ENCODE measurements at places on chromosomes 11 and 22.

GRCh38 chr11:59551659-59552521, 40.6 kb downstream of the OR4D9 start:
- no peak for DNase-seq

GRCh38 chr11:46724088-46724487, 5.1 kb downstream of the F2 start:
- DNase-seq, result no peak

DNA sequence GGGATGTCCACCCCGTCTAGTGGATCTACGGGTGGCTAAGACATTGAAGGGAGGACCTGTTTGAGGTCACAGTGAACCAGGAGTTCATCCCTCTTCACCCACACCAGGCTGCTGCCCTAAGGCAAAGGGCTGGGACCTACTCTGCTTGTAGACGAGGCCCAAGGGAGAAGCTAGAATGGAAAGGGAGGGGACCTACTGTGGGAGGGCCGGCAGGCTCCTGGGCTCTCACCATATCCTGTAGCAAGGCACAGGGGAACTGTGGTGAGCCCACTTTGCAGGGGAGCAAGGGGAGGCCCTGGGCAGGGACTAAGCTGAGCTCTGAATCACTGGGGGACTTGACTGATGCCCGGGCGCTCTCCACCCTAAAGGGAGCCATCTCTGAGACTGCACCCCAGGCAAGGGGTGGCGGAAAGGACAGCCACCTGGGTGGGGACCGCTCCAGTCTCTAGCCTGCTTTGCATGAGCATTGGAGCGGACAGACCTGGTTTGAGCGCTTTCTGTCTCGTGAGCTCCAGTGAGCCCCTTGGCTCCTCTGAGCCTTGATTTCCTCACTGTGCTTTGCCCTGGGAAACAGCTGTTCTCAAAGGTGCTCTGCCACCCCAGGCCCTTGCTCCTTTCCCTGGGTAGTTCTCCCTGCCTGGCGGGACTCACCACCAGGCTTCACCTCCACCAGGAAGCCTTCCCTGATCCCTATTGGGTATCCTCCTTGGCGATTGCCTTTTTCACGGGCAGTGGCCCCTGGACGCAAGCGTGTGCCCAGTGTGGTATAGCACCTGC, 24.2 kb downstream of the PARVG start:
- no peak for DNase-seq

- DNase-seq, result no peak
Observed at GRCh38 chr11:71208011-71208774, 44.2 kb downstream of the SHANK2 start.

GRCh38 chr11:131428853-131429252, 58.4 kb downstream of the NTM start:
- no peak for DNase-seq

DNA sequence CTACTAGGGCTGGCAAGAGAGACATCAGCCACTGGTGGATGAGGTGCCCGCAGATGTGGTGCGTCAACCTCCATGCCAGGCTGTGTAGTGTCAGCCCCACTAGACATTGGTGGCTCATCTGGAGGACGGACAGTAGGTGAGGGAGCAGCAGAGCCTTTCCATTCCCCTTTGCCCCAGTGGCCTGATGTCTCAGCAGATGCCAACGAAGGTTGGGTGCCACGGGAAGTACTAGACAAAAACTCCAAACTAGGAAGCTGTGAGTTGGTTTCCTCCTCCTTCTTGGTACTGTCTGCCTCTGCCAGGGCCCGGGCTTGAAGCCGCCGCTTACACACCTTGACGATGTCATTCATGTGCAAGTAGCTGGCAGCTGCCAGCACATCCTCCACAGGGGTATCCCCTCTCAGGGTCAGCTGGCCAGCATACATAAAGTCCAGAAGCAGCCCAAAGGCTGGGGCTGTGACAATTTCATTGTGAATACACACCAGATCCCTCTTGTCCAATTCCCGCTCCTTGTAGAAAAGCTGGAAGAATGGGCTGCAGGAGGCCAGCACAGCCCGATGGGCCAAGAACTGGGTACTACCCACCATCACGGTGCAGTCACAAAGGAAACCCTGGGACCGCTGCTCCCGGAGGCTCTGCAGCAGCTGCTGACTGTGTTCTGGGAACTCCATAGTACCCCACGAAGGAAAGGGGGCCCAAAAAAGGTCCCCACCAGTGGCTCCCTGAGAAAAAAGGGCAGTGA, 795 bp downstream of the ZBTB3 start:
- no peak for DNase-seq

DNA sequence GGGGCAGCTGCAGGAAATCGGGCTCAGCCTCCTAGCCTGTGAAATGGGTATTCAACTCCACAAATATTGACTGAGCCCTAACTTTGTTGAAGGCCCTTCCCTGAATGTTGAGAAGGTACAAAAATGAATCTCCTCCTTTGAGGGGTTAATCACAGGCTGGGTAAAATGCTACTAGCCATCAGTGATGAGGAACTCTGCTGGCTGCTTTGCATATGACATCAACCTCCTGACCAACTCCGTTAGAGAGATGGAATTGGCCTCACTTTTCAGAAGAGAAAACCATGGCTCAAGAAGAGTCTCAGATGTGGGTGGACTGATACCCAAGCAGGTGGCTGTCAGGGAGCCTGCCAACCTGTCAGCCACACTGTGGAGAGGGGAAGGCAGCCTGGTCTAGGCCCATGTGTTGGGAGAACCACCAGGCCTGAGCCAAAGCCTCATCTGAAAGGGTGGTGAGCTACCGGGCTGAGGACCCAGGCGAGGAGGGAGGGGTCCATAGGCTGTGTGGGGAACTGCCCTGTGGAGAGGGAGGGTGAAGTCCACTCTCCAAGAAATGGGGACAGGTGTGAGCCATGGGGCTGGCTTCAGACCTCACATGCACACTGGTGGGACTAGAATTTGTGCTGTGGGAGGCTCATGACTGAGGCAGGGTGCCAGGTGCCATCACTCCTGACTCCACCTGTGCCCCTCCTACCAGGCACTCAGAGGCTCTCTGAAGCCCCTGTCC, 11.8 kb downstream of the CDCA5 start:
- no peak for DNase-seq

- no peak for DNase-seq
Observed at GRCh38 chr11:64924910-64925284, 408 bp downstream of the PPP2R5B start.

DNA sequence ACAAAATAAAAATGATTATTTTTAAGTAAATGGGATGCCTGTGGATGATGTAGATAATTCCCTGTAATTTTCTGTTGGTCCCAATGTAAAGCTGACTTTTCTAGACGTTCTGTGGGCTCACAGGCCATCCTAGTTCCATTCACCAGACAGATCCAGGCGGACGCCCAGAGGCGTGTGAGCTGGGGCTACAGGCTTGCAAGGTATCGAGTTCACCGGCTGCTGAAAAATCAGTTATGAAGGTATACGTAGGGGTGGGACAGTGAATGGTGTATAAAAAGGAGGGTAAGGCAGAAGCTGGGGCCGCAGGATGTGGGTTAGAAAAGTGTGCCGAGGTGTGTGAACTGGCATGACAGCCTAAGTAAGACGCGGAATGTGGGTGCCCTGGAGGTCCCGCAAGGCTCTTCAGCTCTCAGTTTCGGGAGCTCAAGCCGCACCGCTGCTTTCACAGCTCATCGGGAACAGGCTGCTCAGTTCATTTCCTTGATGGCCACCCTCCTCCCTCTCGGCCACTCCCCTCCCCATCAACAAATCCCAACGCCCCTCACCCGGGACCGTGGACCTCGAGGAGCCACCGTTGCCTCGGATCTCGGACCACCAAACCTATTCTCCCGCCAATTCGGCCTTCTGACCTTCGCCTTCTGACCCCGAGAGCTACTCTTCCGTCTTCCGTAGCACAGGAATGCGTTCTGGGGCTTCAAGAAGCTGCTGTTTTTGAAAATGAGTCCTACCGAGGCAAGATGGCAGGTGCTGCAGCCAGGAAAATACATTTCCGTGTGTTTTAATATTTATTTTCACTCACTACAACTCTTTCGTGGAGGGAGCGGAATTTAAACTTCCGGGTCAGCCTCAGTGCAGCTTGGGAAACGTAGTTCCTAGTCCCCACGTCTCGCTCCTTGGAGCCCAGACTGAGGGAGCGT, at the start of gene XNDC1N:
Gene XNDC1N (minus strand): TSS at position 775 of the 917 bp plus-strand sequence. CDS start 5,241 bp downstream, outside the sequence.
- peak; percentile 97 for DNase-seq

- DNase-seq, result no peak
Observed at GRCh38 chr22:22024440-22024839, 41.9 kb upstream of the TOP3B start.

DNA sequence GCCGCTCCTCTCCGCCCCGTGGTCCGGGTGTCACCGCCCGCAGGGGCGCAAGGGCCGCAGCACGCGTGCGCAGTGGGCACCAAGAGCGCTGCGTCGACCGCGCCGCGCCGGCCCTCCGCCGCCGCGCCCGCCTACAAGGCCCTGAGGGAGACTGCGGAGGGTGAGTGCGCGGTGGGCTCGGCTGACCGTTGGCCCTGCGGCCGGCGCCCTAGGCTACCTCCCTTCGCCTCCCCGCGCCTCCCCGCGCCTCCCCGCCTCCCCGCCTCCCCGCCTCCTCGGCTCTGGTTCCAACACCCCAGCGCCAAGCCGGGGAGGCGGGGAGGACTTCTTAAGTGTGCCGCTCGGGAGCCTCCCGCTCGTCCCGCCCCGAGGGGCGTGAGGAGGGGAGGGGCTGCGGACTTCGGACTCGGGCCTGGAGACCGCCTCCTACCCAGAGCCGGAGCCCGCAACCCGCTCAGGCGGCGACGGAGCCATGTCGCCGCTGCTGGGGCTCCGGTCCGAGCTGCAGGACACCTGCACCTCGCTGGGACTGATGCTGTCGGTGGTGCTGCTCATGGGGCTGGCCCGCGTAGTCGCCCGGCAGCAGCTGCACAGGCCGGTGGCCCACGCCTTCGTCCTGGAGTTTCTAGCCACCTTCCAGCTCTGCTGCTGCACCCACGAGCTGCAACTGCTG, at the start of gene AQP11:
Gene AQP11 (plus strand): TSS at position 433 of the 673 bp plus-strand sequence. CDS start 40 bp downstream, at position 473.
- DNase-seq, result peak; percentile 84

DNA sequence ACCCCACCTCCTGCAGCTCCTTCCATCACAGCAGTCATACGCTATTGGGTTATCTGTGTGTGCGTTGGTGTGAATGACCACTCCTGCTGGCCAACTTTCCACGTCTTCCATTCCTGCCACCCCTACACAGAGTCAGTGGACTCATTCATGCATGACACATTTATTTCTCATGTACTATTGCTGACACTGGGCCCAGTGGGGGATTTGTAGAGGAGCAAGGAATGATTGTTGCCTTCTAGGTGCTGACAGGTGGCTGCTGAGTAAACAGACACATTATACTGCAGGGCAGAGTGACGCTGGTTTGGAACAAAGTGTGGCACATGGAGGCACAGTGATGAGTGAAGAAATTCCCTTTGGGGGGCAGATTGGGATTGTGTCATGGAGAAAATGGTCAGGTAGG, 113.9 kb downstream of the CCDC81 start:
- no peak for DNase-seq

GRCh38 chr22:48198489-48199459, 1436.3 kb downstream of the TBC1D22A start:
- DNase-seq, result no peak

DNA sequence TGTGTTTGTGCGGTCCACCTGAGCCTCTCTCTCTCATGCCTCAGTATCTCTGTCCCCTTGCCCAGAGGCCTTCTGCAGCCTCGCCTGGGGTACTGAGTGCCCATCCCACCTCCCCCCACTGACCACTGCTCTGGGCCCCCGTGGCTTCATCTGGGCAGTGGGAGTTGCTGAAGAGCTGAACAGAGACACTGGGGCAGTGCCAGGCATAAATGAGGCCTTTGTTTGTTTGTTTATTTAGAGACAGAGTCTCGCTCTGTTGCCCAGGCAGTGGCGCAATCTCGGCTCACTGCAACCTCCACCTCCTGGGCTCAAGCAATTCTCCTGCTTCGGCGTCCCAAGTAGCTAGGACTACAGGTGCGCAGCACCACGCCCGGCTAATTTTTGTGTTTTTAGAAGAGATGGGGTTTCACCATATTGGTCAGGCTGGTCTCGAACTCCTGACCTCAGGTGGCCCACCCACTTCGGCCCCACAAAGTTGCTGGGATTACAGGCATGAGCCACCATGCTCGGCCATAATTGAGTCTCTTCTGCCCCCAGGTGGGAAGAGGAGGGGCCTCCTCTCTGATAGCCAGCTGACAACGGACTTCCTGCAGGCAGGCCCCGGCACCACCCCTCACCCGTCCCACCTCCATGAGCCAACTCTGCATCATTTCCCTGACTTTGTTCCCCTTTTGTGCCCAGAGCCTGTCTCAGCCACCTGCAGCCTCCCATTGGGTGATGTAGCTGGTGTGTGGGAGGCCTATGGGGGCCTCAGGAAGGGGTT, 9.3 kb downstream of the CRYBB3 start:
- DNase-seq, result no peak

GRCh38 chr22:43342347-43343261, 568 bp downstream of the SCUBE1 start:
- no peak for DNase-seq

- no peak for DNase-seq
Observed at GRCh38 chr11:107043242-107044006, 25.1 kb upstream of the GUCY1A2 start.
